ENCODE measurements at places on chromosomes 1 and 21. TPM values are rescaled to one million over a fixed set of nuclear protein-coding genes. Genes with fewer than 3 reads are reported as not detected.

DNA sequence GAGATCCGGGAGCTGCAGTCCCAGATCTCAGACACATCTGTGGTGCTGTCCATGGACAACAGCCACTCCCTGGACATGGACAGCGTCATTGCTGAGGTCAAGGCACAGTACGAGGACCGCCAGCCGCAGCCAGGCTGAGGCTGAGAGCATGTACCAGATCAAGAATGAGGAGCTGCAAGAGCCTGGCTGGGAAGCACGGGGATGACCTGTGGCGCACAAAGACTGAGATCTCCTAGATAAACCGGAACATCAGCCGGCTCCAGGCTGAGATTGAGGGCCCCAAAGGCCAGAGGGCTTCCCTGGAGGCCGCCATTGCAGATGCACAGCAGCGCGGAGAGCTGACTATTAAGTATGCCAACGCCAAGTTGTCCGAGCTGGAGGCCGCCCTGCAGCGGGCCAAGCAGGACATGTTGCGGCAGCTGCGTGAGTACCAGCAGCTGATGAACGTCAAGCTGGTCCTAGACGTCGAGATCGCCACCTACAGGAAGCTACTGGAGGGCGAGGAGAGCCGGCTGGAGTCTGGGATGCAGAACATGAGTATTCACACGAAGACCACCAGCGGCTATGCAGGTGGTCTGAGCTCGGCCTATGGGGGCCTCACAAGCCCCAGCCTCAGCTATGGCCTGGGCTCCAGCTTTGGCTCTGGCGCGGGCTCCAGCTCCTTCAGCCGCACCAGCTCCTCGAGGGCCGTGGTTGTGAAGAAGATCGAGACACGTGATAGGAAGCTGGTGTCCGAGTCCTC lies 25.5 kb downstream of the ETV3L start:
- peak; percentile 36 for DNase-seq

GRCh38 chr1:218514689-218515088 lies 169.6 kb downstream of the TGFB2 start:
- DNase-seq: no peak

DNA sequence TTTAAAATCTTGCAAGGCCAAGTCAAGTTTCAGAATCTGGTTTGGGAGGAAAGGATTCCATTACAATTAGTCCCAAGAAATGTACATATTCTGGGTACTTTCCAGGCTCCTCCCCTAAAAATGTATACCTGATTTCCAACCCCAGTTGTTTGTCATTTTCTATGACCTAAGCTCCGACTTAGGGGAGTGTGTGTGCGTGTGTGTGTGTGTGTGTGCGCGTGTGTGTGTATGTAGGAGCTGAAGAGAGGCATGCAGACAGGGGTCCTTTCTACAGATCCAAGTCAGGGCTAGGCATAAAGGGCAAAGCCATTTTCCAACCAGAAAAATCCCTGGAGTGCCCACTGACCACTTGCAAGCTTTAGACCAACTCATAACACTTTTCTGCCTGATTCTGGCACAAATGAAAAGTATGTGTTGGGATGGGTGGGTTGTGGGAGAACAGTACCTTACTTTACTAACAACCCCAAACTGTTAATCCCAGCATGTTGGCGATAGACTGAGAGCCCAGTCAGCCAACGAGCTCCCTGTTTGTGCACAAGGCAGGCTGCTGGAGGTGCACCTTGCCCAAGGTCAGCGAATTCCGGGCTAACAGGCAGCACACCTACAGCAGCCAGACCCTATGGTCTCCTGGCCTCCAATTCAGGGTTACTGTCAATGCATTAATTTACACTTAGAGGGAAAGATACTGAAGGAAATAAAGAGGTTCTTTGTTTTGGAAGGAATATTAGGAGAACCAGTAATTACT lies 1.7 kb downstream of the TRABD2B start:
- no peak for DNase-seq

GRCh38 chr1:1169429-1170214 lies 4.1 kb upstream of the TTLL10 start:
- no peak for DNase-seq

The KRTAP21-1 gene
- total RNA-seq: not detected

DNA sequence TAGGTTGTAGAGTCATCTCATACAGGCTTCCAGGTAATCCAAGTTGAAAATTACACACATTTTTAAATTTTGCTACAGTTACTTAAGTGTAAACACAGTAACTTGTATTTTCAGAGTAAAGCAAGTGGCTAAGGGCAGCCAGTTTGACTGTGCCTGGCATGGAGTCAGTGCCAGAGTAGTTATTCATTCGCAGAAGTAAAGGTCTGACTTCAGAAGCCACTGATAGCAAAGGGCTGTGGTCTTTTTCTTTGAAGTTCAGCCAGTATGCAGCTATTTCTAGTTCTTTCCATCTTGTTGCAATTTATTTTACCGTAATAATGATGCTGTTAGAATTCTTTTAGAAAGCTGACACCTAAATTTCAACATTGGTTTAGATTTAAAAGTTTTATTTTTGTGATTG lies 9.4 kb downstream of the TMEM50A start:
- no peak for DNase-seq

GRCh38 chr1:58515794-58516401 lies 30.6 kb downstream of the OMA1 start:
- DNase-seq: peak; percentile 74

The TMEM200B gene
- 17.7 TPM for total RNA-seq

DNA sequence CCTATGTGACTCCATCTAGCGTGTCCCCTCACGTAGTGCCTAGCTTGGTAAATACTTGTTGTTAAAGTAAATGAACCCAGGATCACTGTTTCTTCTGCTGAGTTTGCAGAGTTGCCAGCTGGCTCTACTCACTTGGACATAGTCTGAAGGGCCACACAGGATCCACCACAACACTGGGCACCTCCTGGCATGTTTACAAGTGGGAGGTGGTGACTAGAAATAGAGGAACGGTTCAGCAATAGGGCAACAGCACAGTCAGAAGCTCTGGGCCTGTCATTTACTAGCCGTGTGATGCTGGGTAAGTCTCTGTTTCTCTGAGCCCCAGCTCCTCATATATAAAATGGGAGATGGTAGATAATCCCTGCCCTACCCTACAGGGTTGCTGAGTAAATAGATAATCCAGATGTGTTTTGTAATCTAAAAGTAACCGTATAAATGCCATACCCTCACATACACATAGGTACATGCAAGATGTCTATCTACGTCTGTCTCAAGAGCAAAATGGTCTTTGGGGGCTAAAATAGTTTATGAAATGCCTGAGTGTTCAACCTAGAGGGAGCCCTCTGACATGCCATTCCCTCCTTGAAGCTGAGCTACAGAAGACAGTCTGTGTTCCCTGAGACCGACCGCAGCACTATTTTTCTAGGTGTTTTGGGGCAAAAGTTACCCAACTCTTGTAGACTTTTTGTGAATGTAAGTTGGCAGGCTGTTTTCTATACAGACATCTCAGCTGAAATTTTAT lies 20.5 kb downstream of the RNF220 start:
- no peak for DNase-seq

DNA sequence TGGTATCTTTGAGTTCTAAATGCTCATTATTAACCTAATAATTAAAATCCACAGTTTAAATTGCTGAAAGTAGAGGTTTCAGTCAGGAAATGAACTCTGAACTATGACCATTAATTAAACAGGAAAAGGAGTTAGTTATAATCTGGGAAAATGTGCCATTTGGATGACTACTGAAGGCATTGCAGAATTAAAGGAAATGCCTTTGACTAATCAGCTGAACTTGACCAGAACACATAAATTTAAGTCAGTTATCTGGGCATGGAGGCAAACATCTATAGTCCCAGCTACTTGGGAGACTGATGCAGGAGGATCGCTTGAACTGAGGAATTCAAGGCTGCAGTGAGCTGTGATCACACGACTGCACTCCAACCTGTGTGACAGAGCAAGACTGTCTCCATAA lies 31.9 kb downstream of the SLC44A5 start:
- DNase-seq: peak; percentile 66

The RNF115 gene
- 19.8 TPM for total RNA-seq

- DNase-seq: no peak
Observed at GRCh38 chr1:58710190-58711085, 10.6 kb upstream of the MYSM1 start.

GRCh38 chr1:63277195-63278192 lies 44.9 kb upstream of the FOXD3 start:
- no peak for DNase-seq

- peak; percentile 45 for DNase-seq
Observed at GRCh38 chr21:32812035-32812434, 40.5 kb upstream of the PAXBP1 start.

The OLIG2 gene
- total RNA-seq: not detected

- DNase-seq: peak; percentile 18
Observed at GRCh38 chr21:15840406-15840805, 110.6 kb downstream of the USP25 start.

DNA sequence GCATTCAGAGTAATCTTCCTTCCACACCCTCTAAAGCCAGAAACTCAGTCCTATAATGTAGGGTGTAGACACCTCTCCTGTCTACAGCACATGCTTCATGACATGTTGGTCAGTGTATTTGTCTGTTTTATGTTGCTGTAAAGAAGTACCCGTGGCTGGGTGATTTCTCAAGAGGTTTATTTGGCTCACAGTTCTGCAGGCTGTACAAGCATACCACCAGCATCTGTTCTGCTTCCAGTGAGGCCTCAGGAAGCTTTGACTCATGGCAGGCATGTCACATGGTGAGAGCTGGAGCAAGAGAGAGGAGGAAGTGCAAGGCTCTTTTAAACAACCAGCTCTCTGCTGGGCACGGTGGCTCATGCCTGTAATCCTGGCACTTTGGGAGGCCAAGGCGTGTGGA lies 12.1 kb downstream of the PLOD1 start:
- DNase-seq: no peak

- no peak for DNase-seq
Observed at GRCh38 chr1:19151537-19151936, 58.5 kb downstream of the UBR4 start.

The LRRC7 gene
- not detected for total RNA-seq

DNA sequence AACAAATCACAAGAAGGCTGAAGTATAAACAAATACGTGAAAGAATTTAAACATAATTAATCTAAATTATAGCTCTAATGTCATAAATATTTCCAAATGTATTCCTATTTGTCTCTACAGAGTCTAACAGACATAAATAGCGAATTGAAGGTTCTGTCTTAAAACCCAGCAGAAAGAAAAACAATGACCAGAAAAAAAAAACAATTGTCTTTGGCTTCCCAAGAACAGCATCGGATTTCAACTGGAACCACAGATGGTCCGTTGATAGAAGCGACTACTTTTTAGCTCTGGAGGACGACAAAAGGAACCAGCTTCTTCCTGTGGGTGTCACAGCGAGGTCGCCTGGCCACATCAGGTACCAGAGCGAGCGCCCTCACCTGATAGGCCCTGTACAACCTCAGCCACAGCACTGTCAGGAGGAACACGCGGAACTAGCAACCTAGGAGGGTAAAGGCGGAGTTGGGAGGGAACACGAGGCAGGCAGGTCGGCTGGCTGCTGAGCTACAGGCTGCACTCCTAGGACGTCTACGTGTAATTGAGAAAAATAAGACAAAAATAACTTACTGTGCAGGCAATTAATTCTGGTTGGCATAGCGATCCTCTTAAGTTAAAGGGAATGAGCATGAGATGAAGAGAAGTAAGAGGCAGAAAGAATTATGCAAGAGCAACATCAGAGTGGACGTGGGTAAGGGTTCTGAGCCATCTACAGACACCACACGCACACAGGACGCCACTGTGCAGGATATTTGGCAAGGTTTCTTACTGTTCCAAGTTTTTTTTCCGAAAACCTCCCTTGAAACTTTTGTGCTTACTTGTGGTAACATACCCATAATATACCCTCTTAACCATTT lies 16.7 kb upstream of the PRDM15 start:
- DNase-seq: peak; percentile 22

The ZBED6 gene
- 12.7 TPM for total RNA-seq

- DNase-seq: no peak
Observed at GRCh38 chr1:1788646-1789431, 10.6 kb upstream of the NADK start.

DNA sequence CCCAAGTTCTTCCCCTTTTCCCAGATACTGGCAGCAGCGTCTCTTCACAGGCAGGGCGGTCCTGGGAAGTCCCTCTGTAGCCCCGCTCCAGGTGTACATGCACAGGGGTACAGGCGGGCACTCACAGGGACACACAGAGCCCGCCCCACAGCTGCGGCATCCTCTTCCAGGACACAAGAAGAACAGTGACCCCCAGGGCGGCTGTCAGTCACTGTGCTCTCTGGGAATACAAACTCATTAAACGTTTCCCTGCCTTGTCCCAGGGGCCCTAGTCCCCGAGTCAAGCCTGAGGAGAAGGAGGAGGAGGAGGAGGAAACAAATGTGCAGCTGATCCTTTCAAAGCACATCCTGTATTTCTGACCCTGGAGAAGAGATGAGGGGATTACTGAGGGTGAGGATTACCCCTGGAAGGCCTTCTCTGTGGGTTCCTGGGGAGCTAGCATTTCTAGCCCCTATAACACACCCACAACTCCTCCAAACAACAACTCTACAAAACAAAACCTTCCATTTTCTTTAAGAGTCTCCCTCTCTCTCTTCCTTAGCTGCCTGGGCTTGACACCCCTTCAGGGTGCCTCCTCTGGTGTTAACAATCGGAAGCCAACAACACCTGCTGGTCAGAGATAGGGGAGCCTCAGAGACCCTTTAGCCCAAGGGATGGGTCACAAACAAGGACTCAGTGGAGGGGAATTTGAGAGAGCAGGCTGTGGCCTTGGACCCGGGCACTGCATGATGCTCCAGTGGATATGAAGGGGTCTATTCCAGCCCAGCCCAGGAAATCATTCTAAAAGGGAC lies 28.4 kb upstream of the DMBX1 start:
- DNase-seq: no peak

GRCh38 chr1:39214021-39214713 lies 9.7 kb downstream of the MACF1 start:
- no peak for DNase-seq

DNA sequence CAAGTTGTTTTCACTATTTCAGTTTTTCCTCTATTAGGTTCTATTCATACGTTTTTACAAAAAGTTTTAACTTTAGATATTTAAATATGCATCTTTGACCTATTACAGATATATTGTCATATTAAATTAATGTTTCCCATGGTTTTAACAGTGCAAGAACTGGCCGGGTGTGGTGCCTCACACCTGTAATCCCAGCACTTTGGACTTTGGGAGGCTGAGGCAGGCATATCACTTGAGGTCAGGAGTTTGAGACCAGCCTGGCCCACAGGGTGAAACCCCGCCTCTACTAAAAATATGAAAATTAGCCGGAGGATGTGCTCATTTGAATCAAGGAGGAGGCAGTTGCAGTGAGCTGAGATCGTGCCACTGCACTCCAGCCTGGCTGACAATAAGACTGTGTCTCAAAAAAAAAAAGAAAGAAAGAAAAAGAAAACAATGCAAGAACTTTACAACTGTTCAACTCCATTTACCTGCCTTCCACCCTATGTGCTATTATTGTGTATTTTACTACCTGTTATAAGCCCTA lies 19.8 kb upstream of the TINAGL1 start:
- no peak for DNase-seq

- peak; percentile 70 for DNase-seq
Observed at GRCh38 chr1:226108935-226109828, 46.7 kb downstream of the H3-3A start.

Data from fibroblast of lung (primary cell).